ENCODE measurements at places on chromosomes 11 and 22.
A peak's percentile ranks its signal among the peaks of the same experiment; 100 is the strongest.

GRCh38 chr11:99079576-99079975 is 58.8 kb downstream of the CNTN5 start:
- no peaks in the 10 kb centered on the region for H3K27me3 ChIP-seq
- H3K4me3 ChIP-seq: no peak overlapping the region
- DNase-seq: no peak
- H3K4me1 ChIP-seq: no peaks in the 10 kb centered on the region
- H3K36me3 ChIP-seq: no peaks in the 10 kb centered on the region

DNA sequence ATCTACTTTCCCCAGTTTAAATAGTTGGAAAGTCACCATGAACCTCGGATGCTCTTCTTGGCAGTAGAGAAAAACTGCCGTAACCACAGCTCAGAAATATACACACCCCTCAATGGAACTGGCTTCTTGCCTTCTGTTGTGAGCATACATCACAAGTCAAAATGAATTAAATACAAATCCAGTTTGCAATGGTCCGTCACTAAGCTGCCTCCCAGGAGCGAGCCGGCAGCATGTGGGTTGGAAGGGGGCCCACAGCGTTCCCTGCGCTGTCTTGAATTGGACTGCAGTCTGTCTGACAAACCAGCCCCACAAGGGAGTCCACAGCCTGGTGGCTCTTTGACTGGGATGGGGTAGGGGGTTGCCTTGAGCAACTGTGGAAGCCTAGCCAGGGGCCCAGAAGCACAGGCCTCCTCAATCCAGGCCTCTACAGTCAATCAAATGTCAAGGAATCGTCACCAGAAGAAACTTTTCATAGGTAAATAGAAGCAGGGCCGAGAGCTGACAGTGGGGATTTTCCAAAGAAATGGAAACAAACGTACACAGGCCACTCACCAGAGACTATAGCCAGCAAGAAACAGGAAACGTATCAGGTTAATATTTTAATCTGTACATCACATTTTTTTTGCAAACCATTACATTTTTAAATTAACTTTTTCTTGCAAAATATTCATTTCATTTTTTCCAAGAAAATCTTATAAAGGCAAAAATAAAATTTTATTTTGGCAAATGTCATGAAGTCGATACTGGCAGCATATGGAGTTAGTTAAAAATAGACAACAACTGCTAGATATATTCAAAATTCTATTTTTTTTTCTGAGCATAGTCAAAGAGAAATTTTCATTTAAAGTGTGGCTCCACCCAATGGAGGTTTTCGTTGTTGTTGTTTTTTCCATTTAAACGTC is 38.5 kb downstream of the C11orf58 start:
- H3K36me3 ChIP-seq: no peaks in the 10 kb centered on the region
- no peaks in the 10 kb centered on the region for H3K4me1 ChIP-seq

DNA sequence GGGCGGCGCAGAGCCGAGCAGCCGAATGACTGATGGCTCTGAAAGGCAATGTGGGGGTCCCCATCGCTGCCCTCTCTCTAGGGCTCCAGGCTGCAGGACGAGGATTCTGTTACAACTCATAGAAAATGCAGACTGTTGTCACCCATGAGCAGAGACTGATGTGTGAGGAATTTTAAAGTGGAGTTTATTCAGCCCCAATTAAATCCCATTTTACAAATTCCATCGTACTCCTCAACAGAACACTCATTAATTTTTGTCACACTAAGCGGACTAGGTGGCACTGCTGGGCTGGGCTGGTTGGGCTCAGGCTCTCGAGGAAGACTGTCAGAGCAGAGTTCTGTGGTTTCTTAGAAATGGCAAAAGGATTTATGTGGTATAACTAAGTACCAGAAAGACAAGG is 102.6 kb upstream of the SPON1 start:
- peaks cover 3% of the 10 kb centered on the region for H3K36me3 ChIP-seq
- H3K4me3 ChIP-seq: no peak overlapping the region
- no peaks in the 10 kb centered on the region for H3K27me3 ChIP-seq
- peaks cover 23% of the 10 kb centered on the region for H3K4me1 ChIP-seq

DNA sequence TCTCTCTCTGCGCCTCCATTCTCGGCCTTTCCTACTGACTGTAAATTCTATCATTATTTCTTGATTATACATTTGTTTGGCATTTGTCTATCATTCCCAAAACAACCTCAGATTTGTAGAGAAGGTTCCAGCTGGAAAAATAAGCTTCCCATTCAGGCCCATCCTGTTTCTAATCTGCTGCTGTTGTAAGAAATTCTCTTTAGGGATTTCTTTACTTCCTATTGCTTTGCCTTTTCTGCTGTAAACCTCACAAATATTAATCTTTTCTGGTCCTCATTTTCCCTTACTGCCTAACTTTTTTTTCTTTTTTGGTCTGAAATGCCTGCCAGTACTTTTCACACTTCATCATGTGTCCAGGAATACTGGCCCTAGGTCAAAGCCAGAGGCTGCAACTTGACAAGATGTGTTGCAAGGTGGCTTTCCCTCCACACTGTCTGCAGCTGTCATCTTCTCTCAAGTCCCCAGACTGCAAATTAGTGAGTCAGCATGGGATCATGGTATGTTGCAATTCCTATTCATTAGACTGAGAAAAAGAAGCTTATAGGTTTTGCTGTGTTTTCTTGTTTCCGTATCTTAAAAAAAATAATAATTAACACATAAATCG is 858.7 kb upstream of the CHORDC1 start:
- no peak for DNase-seq
- H3K4me1 ChIP-seq: no peaks in the 10 kb centered on the region
- H3K27me3 ChIP-seq: no peaks in the 10 kb centered on the region
- no peak overlapping the region for H3K27ac ChIP-seq
- H3K36me3 ChIP-seq: no peaks in the 10 kb centered on the region

- no peak overlapping the region for H3K27ac ChIP-seq
- peaks cover 5% of the 10 kb centered on the region for H3K27me3 ChIP-seq
- no peaks in the 10 kb centered on the region for H3K4me1 ChIP-seq
- no peak for DNase-seq
Observed at GRCh38 chr22:43330178-43331068, 12.7 kb downstream of the SCUBE1 start.

- no peak for DNase-seq
- no peak overlapping the region for H3K27ac ChIP-seq
- no peaks in the 10 kb centered on the region for H3K4me1 ChIP-seq
- peaks cover 77% of the 10 kb centered on the region for H3K36me3 ChIP-seq
- H3K4me3 ChIP-seq: no peak overlapping the region
Observed at GRCh38 chr11:95827696-95828095, 37.4 kb downstream of the CEP57 start.

DNA sequence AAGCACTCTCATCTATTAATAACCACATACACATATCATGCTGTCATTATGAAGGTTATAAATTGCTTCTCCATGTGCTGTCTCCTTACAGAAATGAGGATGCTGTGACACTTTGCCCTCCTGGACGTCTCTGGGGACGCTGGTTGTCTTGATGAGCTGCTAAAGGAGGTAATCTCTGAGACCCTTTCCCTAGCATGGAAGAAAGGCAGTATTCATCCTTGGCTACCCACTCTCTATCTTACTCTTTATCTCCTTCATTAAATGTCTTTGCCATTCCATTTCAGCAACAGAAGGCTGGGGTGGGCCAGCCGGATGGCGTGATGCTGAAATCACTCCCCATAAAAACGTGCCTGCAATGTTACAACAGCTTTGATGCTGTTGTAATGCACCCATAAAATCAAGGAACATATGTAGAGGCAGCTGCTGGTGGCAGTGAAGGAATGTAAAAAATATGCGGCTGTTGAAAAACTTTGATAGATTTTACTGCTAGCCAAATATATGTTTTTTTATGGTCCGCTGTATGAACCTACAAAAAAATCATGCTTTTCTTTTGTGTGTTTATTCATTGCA is 715.1 kb upstream of the API5 start:
- H3K4me3 ChIP-seq: no peak overlapping the region
- H3K27ac ChIP-seq: no peak overlapping the region
- H3K4me1 ChIP-seq: no peaks in the 10 kb centered on the region
- DNase-seq: no peak
- H3K27me3 ChIP-seq: no peaks in the 10 kb centered on the region
- no peaks in the 10 kb centered on the region for H3K36me3 ChIP-seq

GRCh38 chr11:36427079-36427478 is 83.0 kb downstream of the TRAF6 start:
- H3K4me1 ChIP-seq: no peaks in the 10 kb centered on the region
- peaks cover 5% of the 10 kb centered on the region for H3K27me3 ChIP-seq
- DNase-seq: no peak
- no peak overlapping the region for H3K27ac ChIP-seq
- H3K36me3 ChIP-seq: no peaks in the 10 kb centered on the region

DNA sequence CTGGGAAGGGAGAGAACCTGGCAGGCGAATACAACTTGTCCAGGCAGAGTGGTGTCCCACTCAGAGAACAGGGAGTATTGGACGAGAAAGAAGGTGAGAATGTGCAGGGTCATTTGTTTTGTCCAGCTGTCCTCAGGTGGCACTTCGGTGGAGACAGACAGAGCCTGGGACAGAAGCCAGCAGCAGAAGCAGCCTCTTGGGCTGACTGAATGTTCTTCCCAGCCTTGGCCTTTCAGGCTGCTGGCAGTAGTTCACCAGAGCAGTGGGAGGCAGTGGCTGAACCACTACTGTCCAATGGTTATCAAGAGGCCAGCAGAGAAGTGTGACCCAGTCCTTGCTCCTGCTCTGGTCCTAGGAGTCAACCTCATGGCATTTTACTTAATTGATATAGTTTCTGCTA is 331.1 kb upstream of the NARS2 start:
- H3K36me3 ChIP-seq: no peaks in the 10 kb centered on the region
- H3K27ac ChIP-seq: no peak overlapping the region

DNA sequence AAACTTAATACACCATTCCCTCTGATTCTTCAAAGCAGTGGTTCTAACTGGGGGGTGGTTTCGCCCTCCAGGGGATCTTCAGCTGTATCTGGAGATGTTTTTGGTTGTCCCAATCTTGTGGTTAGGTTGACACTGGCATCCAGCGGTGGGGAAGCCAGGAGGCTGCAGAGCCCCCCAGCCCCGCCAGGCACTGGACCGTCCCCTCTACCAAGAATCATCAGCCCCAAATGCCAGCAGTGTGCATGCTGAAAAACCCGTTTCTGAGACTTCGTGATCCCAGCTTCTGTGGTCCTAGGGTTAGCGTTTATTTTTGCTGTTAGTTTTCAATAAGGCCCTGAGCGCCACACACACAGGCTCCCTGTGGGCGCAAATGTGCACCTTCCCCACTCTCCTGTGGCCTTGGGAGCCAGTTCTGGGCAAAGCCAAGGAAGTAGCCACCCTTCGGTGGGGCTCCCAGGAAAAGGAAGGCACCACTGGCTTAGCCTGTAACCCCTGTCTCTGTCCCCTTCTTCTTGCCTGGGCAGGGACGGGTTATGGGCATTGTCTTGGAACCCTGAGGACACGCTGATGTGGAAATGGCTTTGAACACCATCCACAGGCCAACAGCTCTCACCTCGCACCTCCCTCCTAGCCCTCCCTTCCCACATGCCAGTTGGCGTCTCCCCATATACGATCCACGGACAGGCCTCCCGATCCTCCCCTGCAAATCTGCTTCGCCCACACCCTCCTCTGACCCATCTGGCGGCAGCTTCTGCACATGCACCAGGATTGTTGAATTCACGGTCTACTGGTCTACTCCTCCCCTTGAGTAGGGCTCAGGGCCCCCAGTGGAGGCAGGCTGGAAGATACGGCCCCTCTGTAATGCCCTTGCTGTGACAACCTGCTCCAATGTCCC is 71.4 kb upstream of the CCND1 start:
- H3K36me3 ChIP-seq: no peaks in the 10 kb centered on the region
- DNase-seq: no peak
- H3K27me3 ChIP-seq: peaks cover 11% of the 10 kb centered on the region
- H3K4me1 ChIP-seq: no peaks in the 10 kb centered on the region
- no peak overlapping the region for H3K4me3 ChIP-seq
- no peak overlapping the region for H3K27ac ChIP-seq

GRCh38 chr11:111845276-111846028 is 25.9 kb downstream of the ALG9 start:
- peaks cover 72% of the 10 kb centered on the region for H3K36me3 ChIP-seq
- no peaks in the 10 kb centered on the region for H3K27me3 ChIP-seq
- H3K27ac ChIP-seq: no peak overlapping the region

DNA sequence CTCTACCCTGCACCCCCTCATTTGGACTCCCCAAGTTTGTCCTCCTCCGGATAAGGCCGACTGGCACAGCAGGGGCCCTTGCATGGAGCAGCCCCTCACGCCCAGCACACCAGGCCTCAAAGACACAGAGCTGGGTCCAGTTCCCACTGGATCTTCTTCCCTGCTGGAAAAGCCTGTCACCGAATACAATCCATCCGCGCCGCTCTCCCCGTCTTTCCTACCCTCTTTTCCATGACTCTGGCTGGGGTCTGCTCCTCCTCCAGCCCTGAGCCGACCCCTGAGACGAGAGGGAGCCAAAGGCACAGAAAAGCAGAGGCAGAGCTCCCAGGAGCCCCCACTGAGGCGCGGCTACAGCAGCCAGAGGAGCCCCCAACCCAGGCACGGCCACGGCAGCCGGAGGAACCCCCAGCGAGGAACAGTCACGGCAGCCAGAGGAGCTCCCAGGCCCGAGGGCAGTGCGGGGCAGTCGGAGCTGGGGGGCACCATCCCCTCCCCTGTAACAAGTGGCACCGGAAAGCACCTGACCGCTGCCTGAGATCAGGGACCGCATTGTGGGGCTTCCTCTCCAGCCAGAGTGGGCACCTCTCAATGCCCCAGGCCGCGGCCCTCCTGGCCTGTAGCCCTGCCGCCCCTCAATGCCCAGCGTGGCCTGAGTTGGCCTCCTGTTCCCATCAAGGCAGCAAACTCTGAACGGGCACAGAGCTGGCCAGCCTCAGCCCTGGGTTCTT is 12.0 kb downstream of the ALG12 start:
- DNase-seq: no peak
- H3K27ac ChIP-seq: no peak overlapping the region
- H3K4me1 ChIP-seq: peaks cover 16% of the 10 kb centered on the region
- H3K4me3 ChIP-seq: no peak overlapping the region
- H3K27me3 ChIP-seq: no peaks in the 10 kb centered on the region
- H3K36me3 ChIP-seq: peaks cover 9% of the 10 kb centered on the region

- H3K27ac ChIP-seq: peak overlapping the region; percentile 81
- no peak overlapping the region for H3K4me3 ChIP-seq
- peaks cover 9% of the 10 kb centered on the region for H3K4me1 ChIP-seq
- no peaks in the 10 kb centered on the region for H3K36me3 ChIP-seq
- H3K27me3 ChIP-seq: no peaks in the 10 kb centered on the region
Observed at GRCh38 chr11:117185736-117186430, 7.3 kb downstream of the SIDT2 start.

DNA sequence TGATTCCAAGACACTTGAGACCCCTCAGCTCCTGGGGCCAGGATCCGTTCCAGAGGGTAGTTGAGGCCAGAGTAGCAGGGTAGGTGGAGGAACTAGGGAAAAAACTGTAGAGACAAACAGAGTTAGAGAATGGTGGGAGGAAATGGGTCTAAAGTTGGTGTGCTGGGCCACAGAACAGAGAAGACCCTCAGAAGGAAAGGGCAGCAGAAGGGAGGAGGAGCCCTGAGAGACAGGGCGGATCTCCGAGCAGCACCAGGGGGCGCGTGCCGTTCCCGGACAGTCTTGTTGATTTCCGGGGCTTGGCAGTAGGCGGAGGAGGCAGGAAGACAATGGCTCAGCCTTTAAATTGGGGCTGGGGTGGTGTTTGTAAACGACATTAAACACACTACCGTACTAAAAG is 2.4 kb upstream of the CECR2 start:
- peaks cover 36% of the 10 kb centered on the region for H3K27me3 ChIP-seq
- H3K36me3 ChIP-seq: peaks cover 6% of the 10 kb centered on the region
- H3K4me1 ChIP-seq: peaks cover 28% of the 10 kb centered on the region
- no peak overlapping the region for H3K27ac ChIP-seq
- peak overlapping the region; percentile 33 for H3K4me3 ChIP-seq
- DNase-seq: peak; percentile 21

GRCh38 chr11:20501252-20501651 is 98.2 kb upstream of the SLC6A5 start:
- peaks cover 34% of the 10 kb centered on the region for H3K36me3 ChIP-seq
- H3K27me3 ChIP-seq: no peaks in the 10 kb centered on the region
- H3K4me1 ChIP-seq: no peaks in the 10 kb centered on the region
- H3K27ac ChIP-seq: no peak overlapping the region
- H3K4me3 ChIP-seq: no peak overlapping the region
